Lung (tissue), 17 donors: ENCODE measurements at places on chromosomes 2 and 18. TPM values are rescaled to one million over a fixed set of nuclear protein-coding genes. Genes with fewer than 3 reads are reported as not detected.

The BMP10 gene
- 0.31 TPM for total RNA-seq

GRCh38 chr2:28351621-28352020 lies 41.0 kb upstream of the FOSL2 start:
- no peak overlapping the region for H3K4me3 ChIP-seq
- no peaks in the 10 kb centered on the region for H3K27me3 ChIP-seq
- DNase-seq = no peak
- H3K27ac ChIP-seq = no peak overlapping the region
- H3K4me1 ChIP-seq = peaks cover 14% of the 10 kb centered on the region

GRCh38 chr2:181686576-181687185 lies 6.4 kb upstream of the NEUROD1 start:
- no peak overlapping the region for H3K27ac ChIP-seq
- no peak for DNase-seq
- peaks cover 13% of the 10 kb centered on the region for H3K4me1 ChIP-seq
- no peaks in the 10 kb centered on the region for H3K36me3 ChIP-seq

The IGFBP5 gene
- total RNA-seq = 196 TPM

DNA sequence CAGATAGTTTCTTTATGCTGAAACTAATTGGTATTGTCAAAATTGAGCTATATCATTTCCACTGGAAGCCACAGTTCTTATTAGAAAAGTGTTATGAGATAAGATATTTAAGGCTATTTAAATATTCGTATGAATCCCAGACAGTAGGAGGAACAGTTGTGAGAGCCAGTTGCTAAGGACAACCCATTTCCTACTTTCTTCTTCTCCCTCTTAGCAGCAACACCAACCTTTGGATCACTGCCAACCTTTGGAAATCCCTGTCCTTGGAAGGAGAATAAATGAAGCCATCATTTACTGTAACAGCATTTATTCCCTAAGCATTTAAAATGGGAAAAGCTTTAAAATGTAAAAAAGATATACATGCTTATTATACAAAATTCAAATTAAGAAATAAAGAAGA lies 85.8 kb downstream of the PLCL1 start:
- no peaks in the 10 kb centered on the region for H3K36me3 ChIP-seq
- H3K27ac ChIP-seq = no peak overlapping the region
- no peak overlapping the region for H3K4me3 ChIP-seq
